Activated CD8-positive, alpha-beta memory T cell treated with anti-CD3 and anti-CD28 coated beads, Interleukin-2, amount 50 U/mL, for 4 hours (primary cell): ENCODE measurements at places on chromosomes 6 and 20.
A peak's percentile ranks its signal among the peaks of the same experiment; 100 is the strongest.

- no peak for DNase-seq
These were observed 51.3 kb upstream of the ARMC2 start for GRCh38 chr6:108796875-108797274.

- no peak for DNase-seq
These were observed 1.6 kb upstream of the HS3ST5 start for GRCh38 chr6:114344246-114344970.

DNA sequence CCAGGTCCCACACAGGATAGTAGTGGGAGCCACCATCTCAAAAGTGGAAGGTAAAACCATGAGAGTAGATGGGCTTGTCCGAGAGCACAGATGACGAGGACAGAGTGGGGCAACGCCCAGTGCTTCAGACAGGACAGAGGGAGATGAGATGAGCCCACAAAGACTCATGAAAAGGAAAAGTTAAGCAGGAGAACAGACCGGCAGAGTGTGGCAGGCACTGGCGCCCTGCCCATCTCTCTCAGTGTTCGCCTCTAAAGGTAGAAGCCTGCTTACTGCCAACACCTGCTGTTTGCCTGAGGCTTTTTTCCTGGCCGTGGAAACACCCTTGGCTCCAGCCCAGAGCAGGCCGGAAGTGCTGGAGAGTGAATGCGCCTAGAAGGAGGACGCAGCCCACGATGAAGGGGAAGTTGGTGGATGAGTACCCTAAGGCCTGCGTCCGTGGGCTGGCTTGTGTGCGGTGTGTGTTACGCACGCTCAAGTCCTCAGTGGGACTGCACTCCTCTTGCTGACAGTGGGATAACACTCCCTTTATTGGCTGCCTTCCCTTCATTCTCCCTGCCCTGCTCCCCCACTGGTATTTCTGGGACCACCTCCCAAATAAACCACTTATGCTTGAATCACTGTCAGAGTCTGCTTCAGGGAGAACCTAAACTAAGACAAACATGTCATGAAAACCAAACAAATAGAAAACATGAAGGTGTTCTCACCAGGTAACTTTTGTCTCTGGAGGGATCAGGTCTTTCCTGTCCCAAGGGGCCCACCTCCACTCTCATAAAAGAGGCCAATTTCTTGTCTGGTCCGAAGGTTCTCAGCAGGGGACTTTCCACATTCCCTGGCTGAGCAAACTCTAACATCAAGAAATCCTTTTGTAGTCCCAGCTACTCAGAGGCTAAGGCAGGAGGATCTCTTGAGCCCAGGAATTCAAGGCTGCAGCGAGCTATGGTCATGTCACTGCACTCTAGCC, 9.1 kb upstream of the FOXP4 start:
- no peak for DNase-seq

DNA sequence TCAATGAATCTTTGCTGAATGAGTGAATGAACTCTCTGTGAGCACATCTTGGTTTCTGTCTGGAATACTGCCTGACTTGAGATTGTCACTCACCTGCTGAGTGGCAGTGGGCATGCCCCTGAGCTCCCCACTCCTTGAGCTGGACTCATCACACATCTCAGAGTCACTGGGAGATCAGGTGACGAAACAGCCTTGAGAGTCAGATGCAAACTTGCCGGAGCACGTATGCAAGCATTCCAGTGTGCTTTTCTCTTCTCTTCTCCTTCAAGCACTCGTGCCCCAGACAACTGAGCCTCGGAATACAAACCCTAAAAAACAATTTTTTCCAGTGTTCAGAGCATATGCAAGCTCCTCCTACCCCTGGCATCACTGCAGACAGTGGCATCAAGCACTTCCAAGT, 9.4 kb upstream of the BMP7 start:
- no peak for DNase-seq

DNA sequence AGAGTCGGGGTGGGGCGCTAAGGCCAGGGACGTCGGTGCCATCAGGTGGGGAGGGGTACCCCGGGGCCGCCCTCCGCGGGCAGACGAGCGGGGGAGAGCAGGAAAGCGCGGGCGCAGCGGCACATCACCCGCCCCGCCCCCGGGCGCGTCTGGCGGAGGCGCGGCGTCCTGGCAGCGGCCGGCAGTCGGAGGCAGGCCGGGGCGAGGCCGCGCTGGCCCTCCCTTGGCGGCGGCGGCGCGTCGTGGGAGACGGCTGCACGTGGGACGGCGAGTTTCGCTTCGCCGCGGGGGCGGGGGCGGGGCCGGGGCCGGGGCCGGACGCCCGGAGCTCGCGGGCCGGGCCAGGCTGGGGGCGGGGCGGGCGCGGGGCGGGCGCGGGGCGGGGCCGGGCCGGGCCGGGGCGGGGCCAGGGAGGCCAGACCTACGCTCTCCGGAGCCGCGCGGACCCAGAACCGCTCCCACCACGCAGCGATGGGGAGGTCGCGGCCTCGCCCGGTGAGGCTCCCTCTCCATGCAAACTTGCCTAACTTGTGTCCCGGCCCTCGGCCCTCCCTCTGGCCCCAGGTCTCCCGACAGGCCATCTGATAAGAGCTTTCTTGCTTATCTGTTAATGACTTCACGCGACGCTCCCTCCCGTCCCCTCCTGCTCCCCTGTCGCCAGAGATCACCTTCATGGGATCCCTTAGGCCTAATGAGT, 12.5 kb downstream of the ITPR3 start:
- DNase-seq, result peak; percentile 64

DNA sequence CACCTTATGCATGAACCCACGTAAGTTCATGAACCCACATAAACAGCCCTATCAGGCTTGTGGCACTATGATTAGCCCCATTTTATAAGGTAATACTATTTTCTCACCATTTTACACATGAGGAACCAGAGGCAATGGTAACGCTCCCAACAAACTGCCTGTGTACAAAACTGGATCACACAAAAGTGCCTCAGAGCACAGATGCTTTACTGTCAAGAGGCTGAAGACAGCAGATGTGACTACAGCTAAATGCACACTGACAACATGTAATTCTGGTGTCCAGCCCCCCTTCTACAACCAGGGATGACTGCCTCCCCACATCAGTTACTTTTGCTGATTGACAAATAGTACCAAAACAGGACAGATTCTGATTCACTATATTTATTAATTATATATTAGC, 69.6 kb downstream of the GMDS start:
- DNase-seq, result no peak

- no peak for DNase-seq
These were observed 18.0 kb downstream of the ELOVL2 start for GRCh38 chr6:11025921-11026635.

DNA sequence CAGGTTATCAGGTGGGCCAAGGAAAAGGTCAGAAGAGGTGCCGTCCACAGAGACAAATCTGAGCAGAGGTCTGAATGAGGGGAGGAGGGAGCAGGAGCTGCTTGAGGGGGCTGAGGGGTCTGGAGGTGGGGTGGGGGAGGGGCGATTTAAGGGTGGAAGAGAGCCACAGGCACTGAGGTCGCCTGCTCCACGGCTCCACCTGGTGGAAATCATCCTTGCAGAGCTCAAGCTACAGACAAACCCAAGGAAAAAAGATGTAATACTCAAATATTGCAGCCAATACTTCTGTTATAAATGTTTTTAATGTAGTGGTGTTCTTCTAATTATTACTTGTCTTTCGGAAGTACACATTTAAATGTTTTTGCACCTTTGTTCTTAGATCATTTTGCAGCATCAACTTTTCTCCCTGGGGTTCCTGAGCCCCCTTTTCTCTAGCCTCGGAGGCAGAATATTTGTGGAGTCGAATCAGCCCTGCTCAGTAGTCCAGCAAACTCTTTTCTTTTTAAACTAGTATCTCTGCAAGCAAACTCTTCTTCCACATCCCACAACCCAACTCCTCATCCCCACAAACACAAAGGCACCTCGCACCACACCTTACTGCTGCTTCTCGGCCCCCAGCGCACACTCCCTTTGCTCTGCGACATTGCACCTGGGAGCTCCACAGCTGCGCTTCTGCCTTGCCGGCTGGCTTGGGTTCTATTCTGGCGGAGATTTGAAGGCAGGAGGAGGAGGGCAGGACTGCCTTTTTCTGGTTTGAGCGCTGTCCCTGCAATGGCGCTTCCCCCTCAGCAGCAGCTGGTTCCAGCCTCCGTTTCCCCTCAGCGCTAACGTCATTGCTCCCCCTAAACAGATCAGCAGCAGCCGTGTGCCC, 51.0 kb upstream of the TFAP2A start:
- DNase-seq, result no peak

- no peak for DNase-seq
These were observed 54.3 kb downstream of the ANKRD60 start for GRCh38 chr20:58173930-58174707.

- no peak for DNase-seq
These were observed 46.7 kb downstream of the TIAM2 start for GRCh38 chr6:155041741-155042279.

- no peak for DNase-seq
These were observed 20.7 kb upstream of the HEY2 start for GRCh38 chr6:125728739-125729138.

DNA sequence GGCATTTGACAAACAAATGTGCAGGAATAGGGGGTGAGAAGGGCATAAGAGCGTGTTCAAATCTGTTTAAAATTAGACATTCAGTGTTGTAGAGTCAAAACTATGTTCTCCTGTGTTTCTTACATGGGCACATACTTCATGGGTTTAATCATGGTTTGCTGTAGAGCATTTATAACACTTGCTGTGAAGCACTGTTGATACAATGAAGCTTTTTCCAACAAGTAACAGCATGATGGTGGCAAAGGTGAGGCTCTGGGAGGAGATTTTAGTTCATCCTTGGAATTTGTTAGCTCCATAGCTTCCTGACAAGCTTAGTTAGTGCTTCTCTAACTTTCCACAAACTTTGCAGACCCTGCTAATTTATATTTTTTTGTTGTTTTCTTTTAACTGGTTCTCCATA, 900.7 kb downstream of the TFAP2A start:
- DNase-seq, result no peak

- no peak for DNase-seq
These were observed 844 bp downstream of the WFDC2 start for GRCh38 chr20:45470262-45470931.

DNA sequence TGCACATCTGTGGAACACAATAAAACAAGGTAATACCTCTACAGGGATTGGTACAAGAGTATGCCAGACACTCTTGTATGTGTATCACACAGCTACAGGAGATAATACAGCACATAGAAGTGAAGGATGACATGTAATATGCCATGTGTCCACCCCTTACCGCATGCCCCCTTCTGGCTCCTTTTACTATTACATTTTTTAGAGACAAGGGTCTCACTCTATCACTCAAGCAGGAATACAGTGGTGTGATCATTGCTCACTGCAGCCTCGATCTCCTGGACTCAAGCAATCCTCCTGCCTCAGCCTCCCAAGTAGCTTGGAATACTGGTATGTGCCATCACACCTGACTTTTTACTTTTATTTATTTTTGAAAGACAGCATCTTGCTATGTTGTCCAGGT, 4.2 kb upstream of the NCR3 start:
- DNase-seq, result no peak

DNA sequence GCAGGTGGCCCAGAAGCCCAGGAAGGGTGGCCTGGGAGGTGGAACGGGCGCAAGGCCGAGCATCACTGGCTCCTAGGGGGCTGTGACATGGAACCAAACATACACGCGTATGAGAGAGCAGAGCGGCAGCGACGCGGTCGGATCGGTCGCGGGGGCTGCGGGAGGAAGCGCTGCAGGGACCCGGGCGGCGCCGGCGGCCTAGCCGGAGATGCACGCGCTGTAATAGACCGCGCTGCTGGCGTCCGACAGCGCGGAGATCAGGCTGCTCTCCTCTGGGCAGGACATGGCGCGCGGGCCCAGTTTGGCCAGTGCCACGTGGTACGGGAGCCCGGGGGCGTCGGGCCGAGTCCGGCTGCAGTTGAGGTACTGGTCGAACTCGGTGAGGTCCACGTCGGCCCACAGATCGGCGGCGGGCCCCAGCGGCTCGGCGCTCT, 1.5 kb downstream of the SOX18 start:
- DNase-seq, result no peak

DNA sequence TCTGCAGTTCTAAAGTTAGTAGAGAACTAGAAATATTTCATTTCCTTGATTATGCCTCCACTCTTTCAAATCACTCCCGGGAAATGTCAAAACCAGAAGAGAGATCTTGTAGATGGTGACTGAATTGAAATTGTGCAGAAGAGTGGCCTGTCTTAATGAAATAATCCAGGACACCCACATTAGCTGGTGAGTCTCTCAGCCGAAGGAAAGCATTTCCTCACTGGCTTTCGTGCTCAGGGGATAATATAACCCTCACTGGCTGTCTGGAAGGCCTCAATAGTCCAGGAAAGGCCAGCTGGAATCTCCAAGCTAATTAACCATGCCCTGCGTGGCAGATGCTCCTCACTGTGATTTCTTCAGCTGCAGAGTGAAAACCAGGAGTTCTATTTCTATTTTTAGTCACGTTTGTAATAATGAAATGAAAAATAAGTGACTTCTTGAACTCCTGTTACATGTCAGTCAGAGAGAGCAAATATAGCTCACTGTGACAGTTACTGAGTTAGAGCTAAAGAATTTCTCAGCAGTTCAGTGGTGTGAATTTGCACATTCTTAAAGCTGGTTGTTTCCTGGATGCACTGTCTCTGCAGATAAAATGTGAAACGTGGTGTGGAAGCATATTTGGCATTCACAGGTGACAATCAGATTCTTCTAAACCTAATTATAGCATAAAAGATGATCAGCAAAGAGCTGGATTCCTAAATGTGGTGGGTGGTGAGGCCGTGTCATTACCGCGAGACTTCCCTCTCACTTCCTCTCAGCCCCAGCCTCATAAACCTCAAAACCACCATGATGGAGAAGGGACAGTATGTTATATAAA, 211.7 kb downstream of the LMBRD1 start:
- no peak for DNase-seq
